SIG-M5 (cell line): ENCODE measurements at places on chromosomes 11 and 22.

DNA sequence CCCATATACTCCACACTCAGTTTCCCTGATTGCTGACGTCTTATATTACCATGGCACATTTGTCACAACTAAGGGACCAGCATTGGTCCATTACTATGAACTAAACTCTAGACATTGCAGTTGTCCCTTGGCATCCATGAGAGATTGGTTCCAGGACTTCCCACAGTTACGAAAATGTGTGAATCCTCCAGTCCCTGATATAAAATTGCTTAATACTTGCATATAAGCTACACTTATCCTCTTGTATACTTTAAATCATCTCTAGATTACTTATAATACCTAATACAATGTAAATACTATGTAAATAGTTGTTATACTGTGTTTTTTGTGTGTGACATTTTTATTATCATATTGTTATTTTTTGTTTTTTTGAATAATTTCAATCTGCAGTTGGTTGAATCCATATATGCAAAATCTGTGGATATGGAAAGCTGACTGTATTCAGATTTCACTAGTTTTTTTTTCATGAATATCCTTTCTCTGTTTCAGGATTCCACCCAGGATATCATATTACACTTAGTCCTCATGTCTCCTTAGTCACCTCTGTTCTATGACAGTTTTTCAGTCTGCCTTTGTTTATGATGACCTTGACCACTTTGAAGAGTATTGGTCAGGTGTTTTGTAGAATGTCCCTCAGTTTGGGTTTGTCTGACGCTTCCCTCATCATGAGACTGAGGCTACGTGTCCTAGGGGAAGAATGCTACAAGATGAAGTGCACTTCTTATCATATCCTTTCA, 55.3 kb downstream of the INSC start:
- no peak for DNase-seq

DNA sequence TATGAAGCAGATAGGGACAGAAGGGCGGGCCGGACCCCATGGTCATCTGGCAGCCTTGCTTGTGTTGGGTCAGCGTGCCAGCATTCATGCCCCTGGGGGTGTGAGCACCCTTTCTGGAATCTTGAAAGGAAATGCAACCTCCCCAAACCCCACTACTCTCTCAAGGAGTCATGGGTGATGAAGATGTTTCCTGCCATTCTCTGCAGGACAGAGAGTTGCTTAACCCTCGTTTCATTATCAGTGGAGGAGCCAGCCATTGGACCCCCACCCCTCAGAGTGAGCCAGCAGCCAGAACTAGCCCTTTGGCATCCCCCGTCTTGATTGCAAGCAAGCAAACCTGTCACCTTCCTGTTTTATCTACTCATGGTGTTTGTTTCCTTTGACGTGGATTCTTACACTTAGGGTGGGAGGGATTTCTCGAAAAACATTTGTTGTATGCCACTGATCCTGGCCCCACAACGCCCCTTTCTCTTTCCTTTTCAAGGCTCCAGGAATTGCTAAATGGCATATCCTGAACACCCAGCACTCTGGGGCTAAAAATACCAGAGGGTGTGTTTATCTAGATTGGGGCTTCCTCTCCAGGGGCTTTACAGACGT, 258.3 kb downstream of the ETS1 start:
- no peak for DNase-seq

- DNase-seq = no peak
These were observed 1178.0 kb downstream of the JRKL start for GRCh38 chr11:97567801-97568200.

DNA sequence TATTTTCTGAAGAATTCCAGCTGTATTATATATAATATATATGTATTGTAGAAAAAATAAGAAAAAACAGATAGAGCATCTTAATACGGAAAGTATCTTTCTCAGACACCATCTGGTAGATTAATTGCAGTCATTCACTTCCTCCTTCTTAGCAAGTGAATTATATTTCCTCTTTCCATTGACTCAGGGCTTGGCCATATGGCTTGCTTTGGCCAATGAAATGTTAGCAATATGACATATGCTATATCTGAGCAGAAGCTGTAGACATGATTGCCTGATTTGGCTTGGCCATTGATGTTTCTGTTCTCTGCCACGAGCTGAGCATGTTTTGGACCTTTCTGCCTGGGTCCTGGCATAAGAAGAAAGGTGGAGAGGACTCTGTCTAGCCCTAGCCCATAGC, 34.4 kb upstream of the ZBED5 start:
- peak; percentile 33 for DNase-seq

GRCh38 chr11:848380-848931, 5.8 kb downstream of the TSPAN4 start:
- no peak for DNase-seq

DNA sequence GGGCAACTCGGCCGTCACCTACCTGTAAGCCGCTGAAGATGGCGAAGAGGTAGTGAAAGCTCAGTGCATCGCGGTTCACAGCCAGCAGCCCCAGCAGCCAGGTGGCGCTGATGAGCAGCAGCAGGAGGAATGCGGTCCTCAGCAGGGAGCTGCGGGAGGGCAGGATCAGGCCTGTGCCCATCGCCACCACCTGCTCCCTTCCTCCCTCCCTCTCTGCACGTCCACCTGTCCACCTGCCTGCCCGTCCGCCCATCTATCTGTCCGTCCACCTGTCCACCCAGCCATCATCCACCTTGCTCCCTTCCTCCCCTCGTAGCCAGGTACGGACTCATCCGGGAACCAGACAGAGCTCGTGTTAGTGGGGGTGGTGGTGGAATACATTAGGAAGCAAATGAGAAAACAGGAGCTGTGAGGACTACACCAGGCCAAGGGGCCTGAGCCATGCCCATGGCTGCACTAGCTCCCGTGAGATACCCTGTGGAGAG, 32.2 kb downstream of the TRMU start:
- DNase-seq = no peak

DNA sequence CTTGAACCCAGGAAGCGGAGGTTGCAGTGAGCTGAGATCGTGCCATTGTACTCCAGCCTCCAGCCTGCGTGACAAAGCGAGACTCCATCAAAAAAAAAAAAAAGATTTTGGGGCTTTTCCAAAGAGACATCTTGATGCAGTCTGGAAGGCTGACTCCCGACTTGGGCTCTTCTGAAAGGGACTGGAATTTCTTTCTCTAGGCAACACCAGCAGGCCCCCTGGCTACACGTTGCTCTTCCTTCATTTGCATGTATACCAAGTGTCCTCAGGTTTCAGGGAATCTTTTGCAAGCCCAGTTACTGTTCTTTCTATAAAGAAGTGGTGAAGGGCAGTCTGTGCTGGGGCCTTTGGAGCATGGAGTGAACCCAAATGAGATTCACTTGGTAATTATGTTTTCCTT, 211.0 kb downstream of the GRIK4 start:
- DNase-seq = no peak

GRCh38 chr22:43202756-43203410, 15.9 kb upstream of the TTLL12 start:
- DNase-seq = no peak

DNA sequence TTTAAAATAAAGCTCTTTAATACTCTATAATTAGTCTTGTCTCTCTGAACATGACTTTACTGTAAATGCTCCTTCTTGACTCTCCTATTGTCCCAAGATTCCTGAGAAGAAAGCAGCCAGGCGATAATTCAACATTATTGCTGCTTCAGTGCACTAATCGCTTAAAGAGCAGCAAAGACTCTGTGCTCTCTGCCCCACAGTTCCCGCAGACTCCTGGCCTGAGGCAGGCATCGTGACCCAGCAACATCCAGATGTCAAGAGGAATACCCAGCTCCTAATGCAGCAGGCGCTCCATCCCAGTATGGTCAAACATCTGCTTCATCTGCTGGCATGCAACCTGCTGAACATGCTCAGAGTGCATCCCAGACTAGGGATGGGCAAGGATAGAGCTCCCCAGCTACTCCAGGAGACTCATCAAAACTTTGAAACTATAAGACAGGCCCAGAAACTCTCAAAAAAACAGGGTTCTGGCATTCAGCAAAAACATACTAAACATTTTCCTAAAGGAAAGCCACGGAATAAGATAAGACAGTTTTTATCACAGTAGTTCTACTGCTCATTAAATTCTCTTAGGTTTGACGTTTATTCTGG, 270.0 kb downstream of the SOX6 start:
- no peak for DNase-seq

GRCh38 chr22:17674152-17674551, 35.6 kb downstream of the BCL2L13 start:
- no peak for DNase-seq

DNA sequence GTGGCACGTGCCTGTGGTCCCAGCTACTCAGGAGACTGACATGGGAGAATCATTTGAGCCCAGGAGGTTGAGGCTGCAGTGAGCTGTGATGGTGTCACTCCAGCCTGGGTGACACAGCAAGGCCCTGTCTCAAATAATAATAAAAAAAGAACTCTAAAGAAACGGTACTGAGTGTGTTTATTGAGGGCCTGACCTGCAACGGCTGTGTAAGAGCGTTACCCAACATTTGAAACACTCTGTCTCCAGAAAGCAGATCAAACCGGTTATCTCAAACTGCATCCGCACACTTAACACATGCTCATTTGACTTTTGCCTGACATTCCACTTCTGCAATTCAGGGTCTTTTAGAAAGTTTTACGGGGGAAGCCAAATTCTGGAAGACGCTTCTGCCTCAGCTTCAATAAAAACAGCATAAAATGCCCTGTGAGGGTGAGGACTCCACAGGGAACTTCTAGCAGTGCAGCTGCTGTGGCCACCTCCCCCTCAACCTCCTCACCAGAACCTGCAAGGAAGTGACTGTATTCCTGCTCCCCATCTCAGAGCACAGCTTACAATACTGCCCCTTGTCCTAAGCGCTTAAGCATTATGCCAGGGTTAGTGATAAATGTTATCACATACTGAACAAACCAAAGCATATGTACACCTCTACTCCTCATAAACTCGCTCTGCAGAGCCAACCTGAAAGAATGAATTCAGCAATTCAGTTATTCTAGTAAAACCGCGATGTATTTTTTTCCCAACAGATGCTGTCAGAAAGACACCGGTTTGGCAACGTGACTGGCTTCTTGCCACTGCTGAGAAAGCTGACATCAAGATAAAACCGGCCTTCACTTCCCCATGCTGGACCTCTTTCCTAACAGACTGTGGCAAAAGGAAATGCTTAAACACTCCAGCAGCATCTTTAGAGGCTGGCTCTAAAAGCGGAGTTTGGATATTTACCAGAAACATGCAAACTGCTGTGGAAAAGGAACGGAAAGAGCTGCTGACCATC, 52.2 kb downstream of the PRDM10 start:
- DNase-seq = peak; percentile 82

GRCh38 chr22:25969286-25969685, 200.0 kb upstream of the SEZ6L start:
- DNase-seq = no peak

DNA sequence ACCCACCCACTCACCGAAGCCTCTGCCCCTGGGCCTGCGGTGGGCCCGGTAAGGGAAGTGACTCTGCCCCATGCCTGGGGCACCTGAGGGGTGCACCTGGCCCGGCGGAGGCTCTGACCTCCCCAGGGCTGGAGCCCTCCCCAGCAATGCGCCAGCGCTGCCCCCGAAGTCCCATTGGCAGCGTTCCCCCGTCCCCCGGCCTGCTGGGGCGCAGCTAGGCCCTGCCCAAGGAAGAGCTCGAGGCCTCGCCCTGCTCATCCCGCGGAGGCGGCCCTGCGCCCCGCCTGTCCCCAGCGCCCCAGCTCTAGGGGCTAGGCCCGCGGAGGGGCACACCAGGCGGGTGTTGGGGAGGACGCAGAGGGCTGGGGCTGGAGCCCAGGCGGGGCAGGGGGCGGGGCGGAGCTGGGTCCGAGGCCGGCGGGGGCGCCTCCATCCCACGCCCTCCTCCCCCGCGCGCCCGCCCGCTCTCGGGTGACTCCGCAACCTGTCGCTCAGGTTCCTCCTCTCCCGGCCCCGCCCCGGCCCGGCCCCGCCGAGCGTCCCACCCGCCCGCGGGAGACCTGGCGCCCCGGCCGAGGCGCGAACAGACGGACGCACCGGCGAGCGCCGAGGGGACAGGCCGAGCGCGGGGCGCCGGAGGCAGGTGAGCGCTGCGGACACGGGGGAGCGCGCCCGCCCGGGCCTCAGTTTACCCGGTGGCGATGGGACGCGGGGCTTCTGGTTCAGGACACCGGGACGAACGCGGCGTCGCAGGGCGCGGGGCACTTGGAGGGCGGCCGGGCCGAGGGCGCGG, at the start of gene EPS8L2:
TSS of gene EPS8L2 (plus strand) at position 586 of the 793 bp plus-strand sequence. CDS start 3,177 bp downstream, outside the sequence.
- DNase-seq = no peak

- DNase-seq = no peak
These were observed 11.5 kb upstream of the KCTD14 start for GRCh38 chr11:78034623-78035022.
